ENCODE measurements at places on chromosomes 13 and 19.

GRCh38 chr19:18364826-18365528 is 21.0 kb upstream of the GDF15 start:
- no peak for DNase-seq

DNA sequence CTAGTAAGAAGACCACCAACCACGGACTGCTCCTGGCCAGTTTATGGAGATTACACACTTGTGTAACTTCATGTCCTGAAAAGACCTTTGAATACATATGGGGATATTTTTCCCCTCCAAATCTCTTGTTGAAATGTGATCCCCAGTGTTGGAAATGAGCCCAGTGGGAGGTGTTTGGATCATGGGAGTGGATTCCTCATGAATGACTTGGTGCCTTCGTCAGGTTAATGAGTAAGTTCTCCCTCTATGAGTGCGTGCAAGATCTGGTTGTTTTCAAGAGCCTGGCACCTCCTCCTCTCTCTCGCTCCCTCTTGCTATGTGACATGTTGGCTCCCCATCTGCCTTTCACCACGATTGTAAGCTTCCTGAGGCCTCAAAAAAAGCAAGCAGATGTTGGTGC is 769.0 kb upstream of the SLITRK1 start:
- DNase-seq = no peak

DNA sequence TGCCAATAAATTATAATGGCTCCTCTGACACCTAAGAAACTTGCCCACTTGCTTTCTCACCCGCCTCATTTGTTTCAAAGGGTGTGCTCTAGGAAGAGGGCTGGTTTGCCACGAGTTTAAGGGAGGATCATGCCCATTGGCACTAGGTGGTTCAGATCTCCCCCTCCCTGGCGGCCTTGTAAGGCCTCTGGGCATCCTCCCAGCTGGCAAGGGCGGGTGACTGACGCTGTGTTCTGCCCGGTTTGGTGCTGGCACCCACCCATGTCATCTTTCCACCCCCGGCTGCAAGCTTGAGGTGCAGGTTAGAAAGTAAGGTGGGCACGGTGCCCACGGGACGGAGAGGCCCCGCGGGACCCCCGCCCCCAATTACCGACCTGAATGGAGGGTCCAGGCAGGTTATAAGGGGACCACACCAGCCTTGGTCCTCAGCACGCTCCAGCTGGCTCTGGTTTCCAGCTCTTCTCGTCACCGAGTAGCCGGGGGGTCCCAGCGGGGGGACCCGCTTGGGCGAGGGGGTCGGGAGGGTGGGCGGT is 90.4 kb downstream of the PTPRS start:
- DNase-seq = no peak

DNA sequence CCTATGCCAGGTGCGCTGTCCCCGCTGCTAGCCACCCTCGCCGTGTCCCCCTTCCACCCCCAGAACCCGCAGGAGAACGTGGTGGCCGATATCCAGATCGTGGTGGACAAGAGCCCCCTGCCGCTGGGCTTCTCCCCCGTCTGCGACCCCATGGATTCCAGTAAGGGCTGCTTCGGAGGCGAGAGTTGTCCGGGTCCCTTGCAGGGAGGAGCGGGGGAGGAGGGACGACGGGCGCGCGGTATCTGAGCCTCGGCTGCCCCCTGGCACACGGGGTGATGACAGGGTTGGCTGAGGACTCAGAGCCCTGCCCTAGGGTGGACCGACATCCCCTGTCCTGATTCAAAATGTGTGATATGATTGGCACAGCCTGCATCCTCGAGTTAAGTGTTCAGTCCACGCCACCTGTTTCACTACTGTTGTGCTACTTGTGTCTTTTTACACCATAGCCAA is 653 bp downstream of the MVB12A start:
- no peak for DNase-seq

DNA sequence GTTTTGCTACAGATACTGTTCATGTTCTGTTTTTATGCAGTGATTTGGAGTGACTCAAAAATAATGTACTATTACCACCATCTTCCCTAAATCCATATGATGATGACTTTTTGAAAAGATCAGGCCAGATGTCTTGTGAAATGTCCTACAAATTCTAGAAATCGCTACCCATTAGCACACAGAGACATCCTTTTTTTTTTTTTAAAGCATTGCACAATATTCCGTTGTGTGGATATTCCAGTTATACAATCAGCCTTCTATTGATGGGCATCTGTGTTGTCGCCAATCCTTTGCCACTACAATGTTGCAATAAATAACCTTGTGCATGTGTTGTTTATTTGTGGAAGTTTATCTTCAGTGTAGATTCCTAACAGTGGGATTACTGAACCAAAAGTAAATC is 24.5 kb downstream of the ZDHHC20 start:
- no peak for DNase-seq

- DNase-seq = no peak
These were observed 27.0 kb downstream of the ZMYM5 start for GRCh38 chr13:19836472-19836871.

- no peak for DNase-seq
These were observed 140.7 kb upstream of the KLF12 start for GRCh38 chr13:74274916-74275315.

DNA sequence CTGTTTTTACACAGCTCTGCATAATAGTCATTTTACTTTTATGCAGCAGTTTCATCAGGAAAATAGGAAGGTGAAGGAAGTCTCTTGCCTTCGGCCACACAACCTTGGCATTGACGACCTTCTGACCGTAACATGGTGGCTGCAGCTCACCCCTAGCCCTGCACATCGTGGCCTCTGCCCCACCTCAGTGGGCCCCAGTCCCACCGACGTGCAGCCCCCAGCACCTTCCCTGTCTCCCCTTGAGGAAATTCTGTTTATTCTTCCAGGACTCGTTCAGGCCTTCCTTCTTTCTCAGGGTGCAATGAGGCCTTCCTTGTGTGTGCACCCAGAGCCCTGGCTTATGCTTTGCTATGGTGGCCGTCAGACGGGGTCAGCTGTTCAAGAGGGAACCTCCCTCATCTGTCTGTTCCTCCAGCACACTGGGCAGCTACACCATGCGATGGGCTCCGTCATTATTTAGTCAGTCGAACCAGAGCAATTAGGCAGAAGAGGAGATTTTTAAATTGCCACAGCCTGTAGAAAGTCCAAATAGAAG is 33.3 kb downstream of the TMEM255B start:
- DNase-seq = no peak

DNA sequence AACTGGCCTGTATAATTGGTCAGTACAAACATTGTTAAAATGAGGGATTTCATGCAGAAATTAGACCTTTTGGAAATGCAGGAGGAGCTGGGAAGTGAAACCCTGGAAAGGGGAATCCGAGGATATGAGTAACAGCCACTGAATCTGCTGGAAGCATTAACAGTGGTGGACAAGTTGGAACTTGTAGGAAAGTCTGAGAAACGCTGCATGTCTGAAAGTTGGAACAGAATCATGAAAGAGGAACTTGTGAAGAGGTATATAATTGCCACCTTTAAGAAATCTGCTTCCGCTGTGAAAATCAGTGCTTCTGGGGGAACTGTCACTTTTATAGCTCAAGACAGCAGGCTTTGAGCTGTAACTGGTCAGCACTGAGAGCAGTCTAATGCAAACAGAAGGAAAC is 716.5 kb upstream of the PRR20A start:
- DNase-seq = no peak

DNA sequence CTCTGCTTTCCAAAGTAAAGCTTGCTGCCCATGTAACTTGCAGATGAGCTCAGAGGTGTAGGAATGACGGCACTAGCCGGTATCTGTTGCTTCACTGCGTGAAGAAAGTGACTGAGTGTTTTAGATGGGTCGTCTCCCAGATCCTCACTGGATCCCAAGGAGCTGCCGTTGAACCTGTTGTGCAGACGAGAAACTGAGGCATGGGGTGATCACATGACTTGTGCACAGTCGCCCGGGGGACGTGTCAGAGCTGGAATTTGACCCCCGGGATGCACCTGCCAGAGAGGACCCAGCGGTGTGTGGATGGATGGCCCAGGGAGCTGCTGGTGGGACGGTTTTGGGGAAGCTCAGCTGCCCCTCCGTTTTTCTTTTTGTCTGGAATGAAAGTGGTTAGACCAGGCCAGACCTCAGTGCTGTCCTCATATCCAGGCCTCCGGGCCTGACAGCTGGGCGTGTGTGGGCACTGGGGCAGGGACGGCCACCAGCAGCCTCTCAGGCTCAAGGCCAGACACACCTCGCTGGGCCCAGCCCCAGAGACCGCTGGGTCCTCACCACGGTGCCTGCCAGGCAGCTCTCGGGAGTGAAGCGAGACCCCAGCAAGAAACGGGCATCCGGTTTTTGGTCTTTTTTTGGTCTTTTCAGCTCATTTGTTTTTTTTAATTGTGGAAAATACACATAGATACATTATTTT is 12.5 kb downstream of the ARID3A start:
- DNase-seq = no peak

DNA sequence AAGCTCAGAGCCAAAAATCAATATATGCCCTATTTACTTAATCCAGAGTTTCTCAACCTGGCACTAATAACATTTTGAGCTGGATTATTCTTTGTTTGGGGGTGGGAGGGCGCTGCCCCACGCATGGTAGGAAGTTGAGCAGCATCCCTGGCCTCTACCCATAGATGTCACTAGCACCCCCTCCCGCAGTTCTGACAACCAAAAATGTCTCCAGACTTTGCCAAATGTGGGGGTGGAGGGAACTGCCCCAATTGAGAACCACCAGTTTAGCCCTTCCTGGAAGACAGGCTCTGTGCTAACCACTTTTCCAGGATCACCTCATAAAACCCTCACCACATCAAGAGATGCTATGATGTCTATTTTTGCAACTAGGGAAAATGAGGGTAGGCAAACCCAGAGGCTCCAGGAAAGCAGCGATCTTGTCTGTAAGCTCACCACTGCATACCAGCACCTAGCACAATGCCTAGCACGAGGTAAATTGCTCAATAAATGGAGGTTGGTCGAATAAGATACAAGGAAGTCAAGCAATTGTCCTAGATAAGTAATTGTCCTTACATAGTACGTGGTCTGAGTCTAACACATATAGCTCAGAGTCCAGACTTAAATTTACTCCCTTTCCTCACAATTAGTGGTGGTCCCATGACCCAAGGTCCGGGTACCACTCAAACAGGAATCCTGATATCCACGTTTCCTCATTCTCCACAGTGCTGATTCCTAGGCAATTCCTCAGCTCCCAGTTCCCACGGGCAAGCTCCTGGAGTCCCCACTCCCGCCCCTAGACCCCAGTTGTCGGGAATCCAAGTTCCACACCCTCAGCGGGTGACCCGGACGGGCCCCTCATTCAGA is 892 bp downstream of the TRIR start:
- no peak for DNase-seq

DNA sequence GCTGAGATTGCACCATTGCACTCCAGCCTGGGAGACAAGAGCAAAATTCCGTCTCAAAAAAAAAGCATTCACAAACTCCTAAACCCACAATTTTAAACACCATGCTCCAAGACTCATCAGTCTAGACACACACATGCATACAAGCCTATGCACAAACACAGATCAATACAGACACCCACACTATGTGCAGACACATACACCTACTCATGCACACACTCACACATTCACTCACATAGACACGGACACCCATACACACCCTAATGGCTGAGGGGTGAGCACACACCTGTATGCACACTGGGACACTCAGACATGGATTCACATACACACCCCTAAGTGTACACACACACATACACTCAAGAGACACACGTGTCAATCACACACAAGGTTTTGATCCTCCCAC is 9.3 kb downstream of the PNMA8B start:
- DNase-seq = no peak

GRCh38 chr13:79987761-79988160 is 353.2 kb downstream of the SPRY2 start:
- no peak for DNase-seq

DNA sequence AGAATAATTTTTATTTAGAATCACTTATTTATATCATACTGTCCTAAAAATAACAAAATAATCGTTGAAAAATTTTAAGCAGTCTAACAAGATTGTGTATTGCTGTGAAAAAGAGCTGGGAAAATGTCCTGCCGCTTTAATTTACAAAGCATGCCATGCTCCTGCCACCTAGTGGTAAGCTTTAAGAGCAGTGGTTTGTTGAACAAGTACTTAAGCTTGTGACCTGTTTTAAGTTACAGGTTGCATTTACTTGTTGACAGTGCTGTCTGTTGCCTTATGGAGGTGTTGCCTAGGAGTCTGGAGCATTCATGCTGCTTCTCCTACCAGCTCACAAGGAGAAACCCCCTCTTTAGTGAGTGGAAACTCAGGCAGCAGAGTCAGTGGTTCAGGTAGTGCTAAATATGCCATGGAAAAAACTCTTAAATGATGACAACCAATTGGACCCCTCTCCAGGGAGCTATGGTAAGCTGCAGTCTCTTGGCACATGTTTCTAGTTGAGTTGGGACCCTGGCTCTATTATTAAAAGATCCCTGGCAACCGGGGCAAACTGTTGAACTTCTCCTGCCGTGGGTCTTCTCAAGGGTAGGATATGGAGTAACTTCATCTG is 68.4 kb downstream of the SPATA13 start:
- DNase-seq = no peak

GRCh38 chr13:70729369-70729768 is 621.1 kb upstream of the KLHL1 start:
- DNase-seq = no peak

DNA sequence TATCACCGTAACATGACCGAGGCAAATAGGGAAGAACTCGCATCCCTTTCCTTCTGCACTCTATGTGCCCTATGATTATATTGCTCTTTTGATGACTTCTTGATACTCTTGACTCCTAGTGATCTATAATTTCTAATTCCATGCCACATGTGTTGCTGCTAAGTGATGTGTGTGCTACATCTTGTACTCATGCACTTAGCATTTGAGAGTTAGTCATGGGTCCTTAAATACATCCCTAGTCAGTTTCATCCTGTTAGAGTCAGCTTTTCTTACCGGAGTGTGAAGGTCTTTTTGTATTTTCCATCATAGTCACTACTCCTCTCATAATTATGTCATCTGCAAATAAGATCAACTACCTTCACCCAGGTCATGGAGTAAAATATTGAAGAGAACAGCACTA is 30.2 kb downstream of the RXFP2 start:
- no peak for DNase-seq

DNA sequence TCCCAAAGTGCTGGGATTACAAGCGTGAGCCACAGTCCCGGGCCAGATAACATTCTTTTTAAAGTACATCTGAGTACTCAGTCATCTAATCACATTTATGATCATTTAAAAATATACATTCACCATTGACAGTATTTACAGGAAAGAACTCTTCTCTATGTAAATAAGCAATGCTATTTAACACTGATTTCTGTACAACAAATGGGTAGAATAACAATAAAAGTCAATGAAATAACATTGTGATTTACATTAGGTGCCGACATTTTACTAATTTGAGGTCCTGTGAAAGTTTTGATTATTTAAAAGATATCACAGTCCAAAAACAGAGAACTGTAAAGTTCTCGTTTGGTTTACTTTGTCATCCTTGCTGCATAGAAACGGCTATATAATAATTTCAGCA is 1763.7 kb downstream of the SLITRK1 start:
- no peak for DNase-seq

GRCh38 chr19:2703691-2704216 is 1.3 kb upstream of the GNG7 start:
- no peak for DNase-seq
